ENCODE measurements at places on chromosomes 16 and 17.

DNA sequence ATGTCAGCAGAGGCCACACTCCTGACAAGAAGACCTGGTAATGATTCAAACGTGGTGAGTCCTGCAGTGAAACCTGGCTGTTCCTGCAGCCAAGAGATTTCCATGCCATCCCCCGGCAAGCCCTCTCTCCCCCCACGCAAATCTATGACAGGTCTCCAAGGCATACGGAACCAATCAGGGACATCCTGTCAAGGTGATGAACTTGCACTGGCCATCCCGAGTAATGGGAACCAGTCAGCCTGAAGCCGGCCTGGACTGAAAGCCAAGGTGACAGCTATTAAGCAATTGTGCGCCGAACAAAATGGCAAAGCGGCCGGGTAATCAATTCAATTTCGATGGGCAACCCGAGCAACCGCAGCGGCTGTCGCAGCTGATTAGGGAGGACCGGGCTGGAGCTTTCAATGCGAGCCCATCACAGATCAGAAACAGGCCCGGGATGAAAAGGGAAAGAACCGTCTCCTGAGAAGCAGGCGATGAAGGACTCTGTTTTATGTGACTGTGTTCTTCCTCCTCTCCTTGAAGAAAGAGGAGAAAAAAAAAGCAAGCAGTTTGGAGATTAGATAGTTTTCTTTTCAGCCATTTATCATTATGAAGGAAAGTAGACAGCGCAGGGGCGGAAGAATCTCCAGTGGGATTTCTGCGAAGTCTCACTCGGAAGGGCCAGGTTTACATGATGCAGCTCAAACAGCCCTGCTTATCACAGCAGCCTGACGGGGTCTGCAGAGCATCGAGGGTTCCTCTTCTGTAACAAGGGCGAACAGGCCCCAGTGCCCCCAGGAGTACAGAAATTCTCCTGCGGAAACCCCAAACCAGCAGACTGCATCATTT is 35.2 kb downstream of the TBX4 start:
- DNase-seq = no peak

- peak; percentile 87 for DNase-seq
These were observed 4.3 kb downstream of the MYO1C start for GRCh38 chr17:1487939-1488825.

DNA sequence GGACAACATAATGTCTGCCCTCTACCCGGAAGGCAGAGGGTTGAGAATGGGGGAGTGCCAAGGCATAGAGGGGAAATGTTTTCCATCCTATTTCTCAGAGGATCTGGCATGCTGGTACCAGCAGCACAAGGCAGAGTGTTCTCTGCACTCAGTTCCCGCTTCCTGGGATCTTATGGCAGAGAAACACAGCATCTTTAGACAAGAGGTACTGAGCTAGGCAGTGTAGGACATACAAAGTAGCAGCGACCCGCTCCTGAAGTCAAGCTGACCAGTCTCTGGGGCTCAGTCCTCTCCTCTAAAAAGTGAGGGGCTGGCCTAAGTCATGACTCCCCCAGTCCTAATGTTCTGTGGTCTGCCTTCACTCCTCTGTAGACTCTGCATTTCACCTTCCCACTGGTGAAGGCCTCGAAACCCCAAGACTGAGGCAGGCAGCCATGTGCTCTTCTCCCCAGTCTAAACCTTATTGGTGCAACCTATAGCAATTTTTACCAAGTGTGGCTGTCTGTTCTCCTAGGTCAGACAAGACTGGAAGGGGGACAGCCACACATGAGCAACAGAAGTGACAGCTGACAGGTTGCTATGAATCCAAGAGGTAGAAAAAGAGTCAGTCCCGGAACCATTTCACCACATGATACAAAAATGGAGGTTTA is 11.3 kb upstream of the TSPOAP1 start:
- DNase-seq = peak; percentile 56

GRCh38 chr17:50661348-50661747 is 26.7 kb downstream of the ABCC3 start:
- DNase-seq = no peak

DNA sequence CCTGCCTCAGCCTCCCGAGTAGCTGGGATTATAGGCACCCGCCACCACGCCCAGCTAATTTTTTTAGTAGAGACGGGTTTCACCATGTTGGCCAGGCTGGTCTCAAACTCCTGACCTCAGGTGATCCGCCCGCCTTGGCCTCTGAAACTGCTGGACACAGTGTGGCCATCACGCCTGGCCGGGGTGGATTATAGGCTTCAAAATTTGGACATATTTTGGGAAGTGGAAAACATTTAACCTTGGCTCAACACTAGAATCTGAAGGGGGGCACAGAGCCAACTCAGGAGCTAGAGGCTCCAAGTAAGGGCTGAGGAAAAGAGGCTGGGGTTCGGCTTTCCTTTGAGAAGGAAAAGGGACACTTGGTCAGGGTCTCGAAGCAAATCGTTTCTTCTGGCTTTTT is 2.2 kb upstream of the CDK5R1 start:
- no peak for DNase-seq

DNA sequence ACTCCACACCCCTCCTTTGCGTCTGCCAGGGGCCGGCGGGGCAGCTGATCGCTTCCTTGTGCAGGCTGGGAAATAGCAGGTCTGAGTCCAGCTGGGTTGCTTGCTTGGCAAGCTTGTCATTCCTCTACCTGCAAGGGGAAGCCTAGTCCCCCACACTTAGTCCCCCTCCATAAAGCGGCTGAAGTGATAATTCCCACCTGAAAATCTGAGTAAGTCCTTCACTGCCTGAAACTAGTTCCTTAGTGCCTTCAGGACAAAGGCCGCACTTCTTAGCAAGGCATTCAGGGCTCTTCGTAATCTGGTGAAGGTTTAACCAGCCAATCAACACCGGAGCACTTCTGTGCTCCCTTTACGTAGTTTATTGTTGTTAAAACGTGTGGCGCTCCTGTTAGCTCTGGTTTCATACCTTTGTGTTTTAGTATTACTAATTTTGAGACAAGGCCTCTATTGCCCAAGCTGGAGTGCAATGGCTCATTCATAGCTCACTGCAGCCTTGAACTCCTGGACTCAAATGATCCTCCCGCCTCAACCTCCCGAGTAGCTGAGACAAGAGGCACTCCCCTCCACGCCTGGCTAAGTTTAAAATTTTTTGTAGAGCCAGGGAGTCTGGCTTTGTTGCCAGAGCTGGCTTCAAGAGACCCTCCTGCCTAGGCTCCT is 817 bp downstream of the PSKH1 start:
- peak; percentile 50 for DNase-seq

GRCh38 chr17:66726846-66727245 is 108.1 kb upstream of the CACNG5 start:
- no peak for DNase-seq

- peak; percentile 84 for DNase-seq
These were observed 6.9 kb downstream of the PHOSPHO1 start for GRCh38 chr17:49223517-49224197.

DNA sequence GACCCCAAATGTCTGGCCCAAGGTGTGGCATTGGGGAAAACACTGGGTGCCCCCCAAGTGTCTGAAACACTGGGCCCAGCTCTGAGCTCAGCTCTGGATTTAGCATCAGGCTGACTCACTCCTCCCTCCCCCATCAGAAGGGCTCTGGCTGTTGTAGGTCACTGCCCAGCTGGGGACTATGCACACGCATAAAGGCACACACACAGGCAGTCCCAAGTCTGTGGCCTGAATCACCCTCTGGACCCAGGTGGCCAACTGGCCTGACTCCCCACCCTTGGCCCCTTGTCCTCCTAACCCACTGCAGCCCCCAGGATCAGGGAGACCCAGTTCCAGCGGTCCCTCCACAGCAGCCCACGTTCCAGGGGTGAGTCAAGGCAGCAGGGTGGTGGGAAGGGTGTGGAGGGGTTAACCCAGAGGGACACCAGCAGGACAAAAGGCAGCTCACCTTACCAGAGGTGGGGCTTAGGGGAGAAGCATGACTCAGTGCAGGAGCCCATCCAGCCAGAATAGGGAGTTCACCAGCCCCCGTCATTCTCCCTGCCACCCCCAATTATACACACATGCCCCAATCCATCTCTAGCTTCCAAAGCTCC is 47.0 kb downstream of the MYO18A start:
- DNase-seq = no peak

DNA sequence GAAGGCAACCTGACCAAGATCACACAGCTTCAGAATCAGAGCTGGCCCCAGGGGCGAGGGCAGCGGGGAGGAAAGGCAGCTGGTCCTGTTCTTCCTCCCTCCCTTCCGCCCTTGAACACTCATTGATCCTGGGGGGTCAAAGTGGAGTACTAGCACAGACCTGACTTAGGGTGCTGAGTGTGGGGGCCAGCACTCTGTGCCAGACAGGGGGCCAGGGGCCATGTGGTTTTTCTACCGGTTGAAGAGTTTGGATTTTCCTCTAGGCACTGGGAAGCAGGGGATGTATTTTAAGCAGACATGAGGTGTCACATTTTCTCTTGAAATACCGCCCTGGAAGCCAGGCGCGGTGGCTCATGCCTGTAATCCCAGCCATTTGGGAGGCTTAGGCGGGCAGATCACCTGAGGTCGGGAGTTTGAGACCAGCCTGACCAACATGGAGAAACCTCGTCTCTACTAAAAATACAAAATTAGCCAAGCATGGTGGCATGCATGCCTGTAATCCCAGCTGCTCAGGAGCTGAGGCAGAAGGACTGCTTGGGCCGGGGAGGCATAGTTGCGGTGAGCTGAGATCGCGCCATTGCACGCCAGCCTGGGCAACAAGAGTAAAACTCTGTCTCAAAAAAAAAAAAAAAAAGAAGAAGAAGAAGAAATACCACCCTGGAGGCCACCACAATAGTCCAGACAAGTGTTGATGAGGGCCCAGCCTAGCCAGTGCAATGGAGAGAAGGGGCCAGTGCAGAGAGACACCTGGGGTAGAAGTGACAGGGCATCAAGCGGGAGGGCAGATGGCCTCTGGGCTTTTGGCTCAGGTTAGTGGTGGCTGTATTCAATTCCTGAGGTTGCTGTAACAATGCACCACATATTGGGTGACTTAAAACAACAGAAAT is 15.3 kb downstream of the OSBPL7 start:
- DNase-seq = no peak

DNA sequence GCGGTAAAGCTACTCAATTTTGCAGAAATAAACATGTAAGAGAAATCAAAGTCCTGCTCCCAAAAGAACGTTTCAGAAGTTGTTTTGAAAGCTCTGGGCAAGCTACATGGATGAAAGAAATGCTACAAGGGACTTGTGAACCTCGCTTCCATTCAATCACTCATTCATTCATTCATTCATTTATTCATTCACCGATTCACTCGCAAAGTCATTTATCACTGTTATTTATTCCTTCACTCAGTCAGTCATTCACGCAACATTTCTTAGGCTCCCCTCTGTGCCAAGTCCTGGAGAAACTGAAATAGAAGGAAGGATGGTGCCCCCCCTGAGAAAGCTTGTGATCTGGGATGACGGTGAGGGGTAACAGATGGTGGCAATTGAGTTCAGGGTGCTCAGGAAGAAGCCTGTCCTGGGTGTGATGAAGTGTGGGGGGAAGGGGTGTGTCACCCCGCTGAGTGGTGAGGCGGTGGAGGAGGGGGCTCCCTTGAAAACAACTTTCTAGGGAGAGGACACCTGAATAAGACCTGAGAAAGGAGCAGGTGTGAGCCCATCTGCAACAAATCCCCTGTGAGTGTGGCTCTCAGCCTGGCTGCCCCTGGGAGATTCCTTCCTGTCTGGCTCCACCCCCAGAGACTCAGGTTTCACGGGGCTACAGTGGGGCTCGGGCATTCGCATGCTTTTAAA is 36.3 kb upstream of the PRSS54 start:
- DNase-seq = no peak

- DNase-seq = no peak
These were observed 17.6 kb downstream of the CD300A start for GRCh38 chr17:74484066-74484465.

Measured in erythroblast (primary cell).